ENCODE measurements at places on chromosomes 6 and 20.

DNA sequence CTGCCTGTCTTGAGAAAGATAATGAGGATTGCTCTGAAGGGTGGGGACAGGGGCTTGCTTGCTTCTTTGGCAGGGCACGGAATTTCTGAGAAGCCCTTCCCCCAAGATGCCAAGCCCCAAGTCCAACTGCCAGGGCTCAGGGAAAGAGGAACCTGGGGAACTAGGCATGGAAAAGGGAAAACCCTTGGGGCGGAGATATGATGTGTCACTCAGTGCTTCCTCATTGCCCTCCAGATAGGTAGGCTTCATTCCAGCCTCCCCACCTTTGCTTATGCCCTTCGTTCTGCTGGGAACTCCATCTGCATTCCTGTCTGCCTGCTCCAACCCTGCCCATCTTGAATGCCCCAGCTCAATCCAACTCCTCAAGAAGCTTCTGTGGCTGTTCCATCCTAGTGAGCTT lies 61.2 kb downstream of the VEGFA start:
- DNase-seq = no peak

- no peak for DNase-seq
Observed at GRCh38 chr20:35263532-35264341, 14.2 kb downstream of the MMP24OS start.

- DNase-seq = no peak
Observed at GRCh38 chr20:60297649-60298048, 339.4 kb downstream of the CDH26 start.

DNA sequence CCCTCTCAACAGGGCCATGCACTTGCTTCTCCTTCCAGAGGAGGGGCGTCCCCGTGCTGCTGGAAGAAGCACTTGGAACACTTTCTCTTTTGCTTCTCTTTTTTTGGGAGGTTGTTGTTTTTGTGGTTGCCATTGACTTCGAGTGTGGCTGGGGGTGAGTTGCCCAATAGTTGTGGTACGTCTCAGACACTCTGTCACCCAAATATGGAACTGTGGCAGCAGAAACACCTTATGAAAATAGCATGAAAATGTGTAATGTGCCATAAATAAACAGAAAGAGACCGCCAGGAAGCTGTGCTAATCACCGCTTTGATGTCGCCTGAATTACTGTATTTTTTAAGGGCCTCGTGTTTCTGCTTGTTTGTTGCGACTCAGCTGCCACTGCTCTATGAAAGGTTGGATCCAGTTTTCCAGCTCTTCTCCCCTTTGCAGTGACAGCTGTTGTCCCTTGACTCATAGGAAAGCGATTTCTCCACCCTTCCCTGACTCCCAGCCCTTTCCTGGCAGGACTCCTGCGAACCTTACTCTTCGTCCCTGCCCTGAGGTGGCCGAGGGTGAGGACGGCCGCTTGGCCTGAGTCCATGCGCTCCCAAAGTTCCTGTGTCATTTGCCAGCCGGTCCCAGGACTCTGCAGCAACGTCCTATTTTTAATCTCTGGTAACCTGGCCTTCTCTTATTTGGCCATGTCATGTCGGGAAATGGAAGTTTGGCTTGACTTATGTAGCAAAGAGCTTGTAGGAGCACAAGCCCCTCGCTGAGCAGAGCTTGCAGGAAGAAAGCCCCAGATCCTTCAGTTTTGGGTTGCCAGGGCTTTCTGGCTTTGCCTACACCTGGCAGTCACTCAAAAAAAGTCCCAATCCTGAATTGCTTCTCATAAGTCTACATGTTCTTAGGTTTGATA lies 694.6 kb downstream of the QKI start:
- DNase-seq = peak; percentile 53

DNA sequence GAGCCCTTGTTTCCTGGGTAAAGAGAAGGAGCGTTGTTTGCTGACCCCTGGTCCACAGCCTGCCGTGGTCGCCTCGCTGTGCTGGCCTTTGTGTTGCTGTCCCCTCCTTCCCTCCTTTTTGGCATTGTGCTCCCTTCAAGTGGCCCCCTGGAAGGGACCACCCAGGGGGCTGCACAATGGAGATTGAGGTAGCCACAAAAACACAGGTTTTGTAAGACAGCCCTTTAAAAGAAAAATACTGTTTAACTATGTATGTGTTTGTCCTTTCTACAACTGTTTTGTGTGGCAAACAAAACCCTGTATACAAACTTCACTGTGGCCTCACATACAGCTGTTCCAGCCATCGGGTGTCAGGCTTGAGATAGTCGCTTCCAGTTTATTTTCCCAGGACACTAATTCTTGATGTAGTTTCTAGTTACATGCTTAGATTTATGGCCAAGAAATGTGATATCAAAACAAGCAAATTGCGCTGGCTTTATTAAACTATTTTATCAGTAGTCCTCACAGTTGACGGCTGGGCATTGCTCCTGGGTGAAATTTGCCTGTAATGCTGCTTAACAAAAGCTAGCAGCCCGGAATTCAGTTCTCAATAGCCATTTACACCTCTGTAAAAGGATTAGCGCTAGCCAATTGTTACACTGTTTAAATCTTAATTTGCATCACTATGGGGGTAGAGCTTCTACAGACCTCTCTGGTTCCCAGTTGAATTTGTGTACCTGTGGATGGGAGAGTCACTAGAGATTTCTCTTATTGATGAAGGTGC lies 64.1 kb downstream of the KIZ start:
- DNase-seq = no peak

DNA sequence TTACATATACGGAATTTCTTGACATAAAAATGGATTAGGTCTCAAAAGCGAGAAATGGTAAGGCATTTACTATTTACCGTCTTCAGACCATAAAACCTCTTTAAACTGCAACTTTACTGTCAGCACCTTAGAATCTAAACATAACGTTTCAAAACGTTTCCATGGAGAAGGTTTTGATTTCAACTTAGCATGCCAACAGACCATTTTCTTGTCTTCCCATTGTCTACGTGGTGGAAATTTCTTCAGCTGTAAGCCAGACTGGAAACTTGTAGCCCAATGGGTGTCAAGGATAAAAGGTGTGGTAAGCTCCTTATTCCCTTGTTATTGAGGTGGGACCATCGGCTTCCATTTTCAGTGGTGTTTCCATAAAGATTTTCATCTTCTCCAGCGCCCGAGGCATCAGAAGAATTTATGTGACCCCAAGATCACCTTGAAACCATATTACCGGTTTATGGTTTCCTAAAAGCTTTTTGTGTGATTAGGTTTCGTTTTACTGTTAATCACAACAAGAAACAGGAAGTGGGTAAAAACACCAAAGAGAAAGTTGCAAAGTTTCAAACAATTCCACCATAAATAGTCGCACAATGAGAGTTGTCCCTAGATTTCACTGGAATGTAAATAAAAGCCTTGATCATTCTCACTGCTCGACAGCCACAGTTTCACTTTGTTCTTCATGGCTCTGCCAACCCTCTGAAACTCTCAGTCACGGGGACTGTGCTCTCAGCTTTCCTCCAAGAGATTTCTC lies 63.0 kb upstream of the CD2AP start:
- DNase-seq = no peak

GRCh38 chr6:170229851-170230519 lies 60.9 kb downstream of the DLL1 start:
- DNase-seq = no peak

GRCh38 chr6:148493424-148493823 lies 150.8 kb downstream of the SASH1 start:
- no peak for DNase-seq

DNA sequence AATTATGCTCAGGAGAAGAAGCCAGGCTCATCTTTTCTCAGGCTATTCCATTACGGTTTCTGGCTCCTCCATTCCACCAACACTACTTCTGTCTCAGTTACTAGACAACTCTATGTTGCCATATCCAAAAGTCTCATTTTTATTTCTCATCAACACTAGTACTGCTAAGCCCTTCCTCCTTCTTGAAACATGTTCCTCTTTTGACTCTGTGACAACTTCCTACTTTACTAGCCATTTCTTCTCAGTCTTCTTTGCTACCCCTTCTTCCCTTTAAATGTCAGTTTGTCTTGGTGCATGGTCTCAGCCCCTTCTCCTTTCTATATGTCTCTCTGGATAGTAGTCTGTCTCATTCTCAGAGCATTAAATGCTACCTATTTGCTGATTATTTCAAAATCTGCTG lies 7.1 kb upstream of the ADGRG6 start:
- peak; percentile 5 for DNase-seq

DNA sequence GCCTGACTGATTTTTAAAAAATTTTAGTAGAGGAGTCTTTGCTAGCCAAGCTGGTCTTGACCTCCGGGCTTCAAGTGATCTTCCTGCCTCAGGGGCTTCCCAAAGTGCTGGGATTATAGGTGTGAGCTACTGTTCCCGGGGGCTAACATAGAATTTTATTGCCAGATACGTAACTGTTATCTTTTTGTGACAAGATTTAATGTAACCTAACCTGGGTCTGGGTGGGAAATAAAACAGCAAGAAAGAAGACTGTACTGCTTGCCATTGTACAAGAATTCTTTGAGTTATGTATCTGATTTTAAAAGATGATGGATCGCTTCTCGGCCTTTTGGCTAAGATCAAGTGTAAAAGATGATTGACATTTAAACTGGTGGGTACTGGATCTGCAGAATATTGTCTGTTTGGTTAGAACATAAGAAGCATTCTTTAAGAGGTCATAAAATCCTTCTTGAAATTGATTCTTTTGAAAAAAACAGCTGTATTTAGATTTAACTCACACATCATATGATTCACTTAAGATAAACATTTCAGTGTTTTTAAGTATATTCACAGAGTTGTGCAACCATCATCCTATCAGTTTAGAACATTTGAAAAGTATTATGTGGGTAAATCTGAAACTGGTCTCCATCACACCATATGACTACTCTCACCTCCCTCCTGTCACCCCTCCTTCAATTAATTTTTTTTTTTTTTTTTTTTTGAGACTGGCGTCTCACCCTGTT lies 21.6 kb downstream of the TPX2 start:
- DNase-seq = no peak

DNA sequence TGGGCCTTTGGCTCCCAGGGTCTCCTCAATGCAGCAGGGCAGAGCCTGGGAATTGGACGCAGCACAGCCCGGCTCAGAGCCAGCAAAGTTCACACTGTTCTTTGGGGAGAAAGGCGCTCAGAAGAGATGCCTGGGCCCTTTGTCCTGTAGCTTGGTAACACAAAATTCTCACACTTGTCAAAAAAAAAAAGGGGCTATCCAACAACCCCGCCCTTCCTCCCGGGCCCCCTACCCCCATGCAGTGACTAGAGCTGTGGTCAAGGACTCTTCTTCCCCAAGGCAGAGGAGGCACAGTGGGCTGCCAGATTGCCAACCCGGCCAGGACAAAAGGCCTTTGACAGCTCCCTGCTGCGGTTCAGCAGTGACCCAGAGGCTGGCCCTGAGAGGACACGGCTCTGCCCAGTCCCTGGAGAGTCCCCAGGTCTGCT lies 2.0 kb downstream of the NKAIN4 start:
- DNase-seq = no peak

DNA sequence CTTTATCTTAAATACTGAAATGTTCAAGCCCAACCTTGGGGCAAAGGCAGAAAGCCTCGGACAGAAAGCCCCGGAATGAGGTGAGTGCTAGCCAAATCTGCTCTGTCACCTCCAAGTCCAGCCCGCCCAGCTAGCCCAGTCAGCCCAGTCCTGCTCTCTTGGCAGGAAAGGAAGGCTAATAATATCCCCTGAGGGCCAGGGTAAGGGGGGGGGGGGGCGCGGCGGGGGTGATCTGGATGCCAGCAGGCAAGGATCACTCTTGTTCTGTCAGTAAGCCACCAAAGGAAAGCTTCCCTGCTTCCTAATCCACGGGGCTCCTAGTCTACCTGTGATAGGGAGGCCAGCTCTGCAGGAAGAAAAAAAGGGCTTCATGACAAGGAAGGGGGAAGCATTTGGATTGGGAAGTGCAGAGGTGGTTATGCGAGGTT lies 1.1 kb downstream of the NDRG3 start:
- DNase-seq = no peak

- DNase-seq = no peak
Observed at GRCh38 chr6:156080371-156080770, 624.7 kb upstream of the NOX3 start.

DNA sequence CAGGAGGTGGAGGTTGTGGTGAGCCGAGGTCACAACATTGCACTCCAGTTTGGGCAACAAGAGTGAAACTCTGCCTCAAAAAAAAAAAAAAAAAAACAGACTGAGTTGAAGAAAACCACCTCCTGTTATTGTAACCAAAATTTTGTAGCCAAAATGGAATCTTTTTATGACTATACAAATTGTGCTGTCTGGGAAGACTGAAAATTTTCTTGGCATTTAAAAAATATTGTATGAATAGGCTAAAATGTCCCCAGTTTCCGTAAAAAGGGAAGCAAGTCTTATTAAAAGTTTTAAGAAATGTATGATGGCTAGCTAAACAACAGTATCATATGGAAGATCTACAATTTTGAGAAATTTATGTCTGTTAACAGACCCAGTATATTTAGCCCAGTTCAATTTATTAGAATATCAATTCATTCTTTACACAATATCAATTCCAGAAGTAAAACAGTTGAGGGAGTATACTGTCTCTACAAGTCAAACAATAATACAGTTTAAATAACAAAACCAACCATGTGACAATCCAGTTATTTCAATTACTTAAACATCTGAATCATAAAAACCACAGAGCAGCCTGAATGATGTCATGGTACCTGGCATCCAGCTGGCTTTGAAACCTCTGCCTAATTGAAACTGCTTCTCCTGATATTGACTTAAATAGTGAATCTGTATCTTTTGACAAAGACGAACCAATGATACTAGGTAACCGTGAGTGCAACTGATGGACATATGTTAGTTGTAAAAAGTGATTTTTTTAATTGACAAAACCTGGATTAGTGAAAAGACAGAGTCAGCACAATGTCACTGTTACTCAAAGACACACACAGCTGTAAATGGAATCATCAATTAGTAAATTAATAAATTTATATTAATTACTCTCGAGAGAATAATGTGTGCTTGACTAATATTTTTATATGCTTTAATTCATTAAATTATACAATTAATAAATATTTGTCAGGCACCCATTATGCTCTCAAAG lies 166.6 kb upstream of the MARCKS start:
- no peak for DNase-seq

DNA sequence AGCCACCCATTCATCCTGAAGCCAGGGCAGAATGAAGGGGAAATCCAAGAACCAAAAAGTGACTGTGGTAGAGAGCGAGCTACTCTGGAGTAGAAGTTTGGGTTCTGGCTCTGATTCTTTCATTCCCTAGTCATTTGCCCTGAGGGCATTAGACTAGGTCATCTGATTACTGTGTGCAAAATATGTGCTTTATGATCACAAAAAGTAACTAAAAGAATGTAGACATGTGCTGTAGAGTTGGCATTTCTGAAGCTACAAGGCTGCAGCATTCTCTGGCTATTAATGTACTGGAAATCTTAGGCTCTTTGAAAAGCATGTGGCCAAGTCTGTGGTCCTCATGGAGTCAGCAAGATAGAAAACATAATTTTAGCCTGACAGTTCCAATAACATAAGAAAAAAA lies 94.2 kb downstream of the TBC1D7 start:
- DNase-seq = no peak

Data from GDM1 (cell line).